ENCODE measurements at places on chromosomes 4 and X. TPM values are rescaled to one million over a fixed set of nuclear protein-coding genes. Genes with fewer than 3 reads are reported as not detected.

DNA sequence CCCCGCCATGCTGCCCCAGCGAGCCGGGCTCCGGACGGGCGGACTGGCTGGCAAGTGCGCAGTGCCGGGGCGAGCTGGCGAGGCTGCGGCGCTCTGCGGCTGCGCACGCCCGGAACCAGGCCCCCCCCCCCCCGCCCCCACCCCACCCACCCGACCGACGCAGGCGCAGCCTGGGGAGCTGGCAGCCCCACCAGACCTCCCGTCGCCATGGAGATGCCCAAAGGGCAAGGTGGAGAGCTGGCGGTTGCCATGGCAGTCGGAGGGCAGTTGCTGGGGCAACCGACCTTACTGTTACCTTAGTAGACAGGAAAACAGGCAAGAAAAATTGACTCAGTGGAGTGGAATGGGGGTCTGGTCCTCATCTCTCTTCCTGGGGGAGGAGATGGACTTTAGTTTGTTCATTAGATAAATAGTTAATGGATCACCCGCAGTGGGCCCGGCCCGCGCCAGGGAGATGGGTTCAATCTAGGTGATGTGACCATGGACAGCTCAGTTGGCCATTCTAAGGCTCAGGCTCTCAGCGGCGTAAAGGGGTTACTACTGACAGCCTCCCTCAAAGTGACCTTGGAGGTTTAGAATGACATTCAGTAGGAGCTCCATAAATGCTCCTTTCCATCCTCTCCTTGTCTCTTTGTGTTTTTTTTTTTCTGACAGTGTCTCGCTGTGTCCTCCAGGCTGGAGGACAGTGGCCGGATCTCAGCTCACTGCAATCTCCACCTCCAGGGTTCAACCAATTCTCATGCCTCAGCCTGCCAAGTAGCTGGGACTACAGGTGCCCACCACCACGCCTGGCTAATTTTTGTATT is at the start of gene PCSK1N:
Gene PCSK1N, minus strand, starts transcription at position 87 of the 806 bp plus-strand sequence. Its CDS starts 78 bp downstream, at position 9.
- DNase-seq, result no peak

DNA sequence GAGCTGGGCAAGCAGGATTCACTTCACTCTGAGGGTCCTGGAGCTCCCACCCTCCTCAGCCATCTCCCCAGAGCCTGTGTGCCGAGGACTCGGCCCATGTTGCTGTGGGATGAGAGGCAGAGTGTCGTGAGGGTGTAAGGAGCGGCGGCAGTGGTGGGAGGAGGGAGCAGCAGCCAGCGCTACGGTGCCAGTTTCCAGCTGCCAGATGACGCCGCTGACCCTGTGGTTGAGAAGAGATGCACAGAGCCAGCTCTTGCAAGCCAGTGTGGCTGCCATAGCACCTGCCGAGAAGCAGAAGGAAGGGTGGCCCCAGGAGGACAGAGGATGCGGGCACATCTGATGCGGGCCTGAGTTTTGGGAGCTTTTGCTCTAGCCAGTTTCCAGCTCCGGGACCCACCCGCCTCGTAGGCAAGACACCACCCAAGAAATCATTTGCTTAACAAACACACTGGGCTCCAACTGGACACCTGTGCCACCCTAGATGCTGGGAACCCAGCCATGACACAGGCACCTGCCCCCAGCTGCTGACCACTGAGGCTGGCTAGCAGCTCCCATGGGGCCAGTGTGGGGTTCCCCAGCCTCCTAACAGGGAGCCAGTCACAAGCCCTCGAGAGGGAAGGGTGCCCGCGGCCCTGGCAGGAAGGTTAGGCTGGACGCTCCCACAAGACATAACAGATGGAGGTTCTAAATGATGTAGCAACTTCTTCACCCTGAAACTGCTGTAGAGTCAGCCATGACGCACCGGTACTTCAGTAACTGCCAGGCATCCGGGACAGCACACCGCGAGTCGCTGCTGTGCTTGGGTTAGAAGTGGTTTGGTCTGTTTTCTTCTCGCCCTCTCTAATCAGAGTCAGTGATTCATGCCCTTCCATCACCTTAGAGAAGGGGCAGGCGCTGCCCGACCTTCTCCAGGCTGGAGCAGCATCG is 8.9 kb downstream of the MSANTD1 start:
- DNase-seq, result peak; percentile 83

GRCh38 chr4:48184882-48185281 is 50.8 kb upstream of the TXK start:
- DNase-seq, result no peak

GRCh38 chrX:112851161-112851779 is 10.6 kb upstream of the AMOT start:
- no peak for DNase-seq

- no peak for DNase-seq
These were observed 65.2 kb downstream of the FBXO8 start for GRCh38 chr4:174218127-174218790.

GRCh38 chr4:25889589-25890503 is 24.2 kb upstream of the SMIM20 start:
- no peak for DNase-seq

DNA sequence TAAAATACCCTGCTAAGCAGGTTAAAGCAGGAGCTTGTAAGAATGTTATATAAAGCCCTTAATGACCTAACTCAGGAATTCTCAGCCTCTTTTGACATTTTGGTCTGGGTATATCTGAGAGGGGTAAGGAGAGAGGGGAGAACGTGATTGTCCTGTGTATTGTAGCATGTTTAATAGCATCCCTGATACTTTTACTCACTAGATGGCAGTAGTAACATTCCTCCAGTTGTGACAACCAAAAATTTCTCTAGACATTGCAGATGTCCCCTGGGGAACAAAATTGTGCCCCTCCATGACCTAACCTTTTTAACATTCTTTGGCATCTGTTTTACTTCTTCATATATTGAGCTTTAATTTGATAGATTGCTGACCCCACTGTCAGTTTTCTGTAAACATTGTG is 17.9 kb downstream of the SMARCA5 start:
- peak; percentile 27 for DNase-seq

DNA sequence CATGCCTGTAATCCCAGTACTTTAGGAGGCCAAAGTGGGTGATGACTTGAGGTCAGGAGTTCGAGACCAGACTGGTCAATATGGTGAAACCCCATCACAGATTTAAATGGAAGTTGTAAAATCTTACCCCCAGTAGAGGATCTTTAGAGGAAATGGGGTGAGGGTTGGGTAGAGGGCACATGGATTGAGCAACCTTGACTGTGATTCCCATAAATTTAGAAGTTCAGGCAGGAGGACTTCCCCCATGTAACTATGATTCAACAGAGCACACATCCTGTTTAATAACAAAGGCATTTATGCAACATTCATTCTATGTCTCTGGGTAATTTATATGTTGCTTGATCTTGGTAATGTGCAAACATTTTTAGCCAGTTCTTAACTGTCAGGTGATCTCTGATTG is 143.1 kb downstream of the RBM47 start:
- DNase-seq, result peak; percentile 88

DNA sequence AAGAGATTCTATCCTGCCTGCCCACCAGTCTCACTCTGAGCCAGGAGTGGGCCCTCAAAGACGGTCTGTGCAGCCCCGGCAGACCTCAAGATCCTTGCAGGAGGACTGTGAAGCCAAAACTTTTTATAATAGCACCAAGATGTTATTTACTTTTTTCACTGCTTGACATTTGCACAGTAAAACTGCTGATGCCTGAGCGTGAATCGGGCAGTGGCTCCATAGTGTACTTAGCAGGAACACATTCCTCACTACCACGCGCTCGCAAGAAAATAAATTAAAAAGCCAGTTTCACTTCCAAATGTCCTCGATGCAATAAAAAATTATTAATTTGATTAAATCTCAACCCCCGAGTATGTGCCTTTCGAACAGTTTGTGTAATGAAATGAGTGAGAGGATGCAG is 22.5 kb downstream of the GPM6B start:
- no peak for DNase-seq

- no peak for DNase-seq
These were observed 20.2 kb upstream of the ACSL4 start for GRCh38 chrX:109753256-109753655.

GRCh38 chr4:118099106-118099505 is 64.8 kb downstream of the NDST3 start:
- no peak for DNase-seq

DNA sequence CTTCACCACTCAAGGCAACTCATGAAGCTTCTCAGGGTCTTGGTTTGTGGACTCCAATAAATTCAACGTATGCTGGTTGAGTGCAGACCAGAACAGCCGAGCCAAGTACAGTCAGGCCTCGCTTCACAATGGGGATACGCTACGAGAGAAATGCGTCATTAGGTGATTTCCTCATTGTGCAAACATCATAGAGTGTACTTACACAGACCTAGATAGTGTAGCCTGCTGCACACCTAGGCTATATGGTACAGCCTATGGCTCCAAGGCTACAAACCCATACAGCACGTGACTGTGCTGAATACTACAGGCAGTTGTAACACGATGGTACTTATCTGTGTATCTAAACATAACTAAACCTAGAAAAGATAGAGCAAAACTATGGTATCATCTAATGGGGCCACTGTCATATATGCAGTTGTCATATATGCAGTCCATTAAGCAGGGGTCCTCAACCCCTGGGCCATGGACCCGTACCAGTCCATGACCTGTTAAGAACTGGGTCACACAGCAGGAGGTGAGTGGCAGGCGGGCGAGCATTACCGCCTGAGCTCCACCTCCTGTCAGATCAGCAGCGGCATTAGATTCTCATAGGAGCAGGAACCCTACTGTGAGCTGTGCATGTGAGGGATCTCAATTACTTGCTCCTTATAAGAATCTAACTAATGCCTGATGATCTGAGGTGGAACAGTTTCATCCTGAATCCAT is 31.5 kb downstream of the RTL5 start:
- peak; percentile 53 for DNase-seq

GRCh38 chr4:125389713-125390112 is 75.0 kb downstream of the FAT4 start:
- DNase-seq, result peak; percentile 95

DNA sequence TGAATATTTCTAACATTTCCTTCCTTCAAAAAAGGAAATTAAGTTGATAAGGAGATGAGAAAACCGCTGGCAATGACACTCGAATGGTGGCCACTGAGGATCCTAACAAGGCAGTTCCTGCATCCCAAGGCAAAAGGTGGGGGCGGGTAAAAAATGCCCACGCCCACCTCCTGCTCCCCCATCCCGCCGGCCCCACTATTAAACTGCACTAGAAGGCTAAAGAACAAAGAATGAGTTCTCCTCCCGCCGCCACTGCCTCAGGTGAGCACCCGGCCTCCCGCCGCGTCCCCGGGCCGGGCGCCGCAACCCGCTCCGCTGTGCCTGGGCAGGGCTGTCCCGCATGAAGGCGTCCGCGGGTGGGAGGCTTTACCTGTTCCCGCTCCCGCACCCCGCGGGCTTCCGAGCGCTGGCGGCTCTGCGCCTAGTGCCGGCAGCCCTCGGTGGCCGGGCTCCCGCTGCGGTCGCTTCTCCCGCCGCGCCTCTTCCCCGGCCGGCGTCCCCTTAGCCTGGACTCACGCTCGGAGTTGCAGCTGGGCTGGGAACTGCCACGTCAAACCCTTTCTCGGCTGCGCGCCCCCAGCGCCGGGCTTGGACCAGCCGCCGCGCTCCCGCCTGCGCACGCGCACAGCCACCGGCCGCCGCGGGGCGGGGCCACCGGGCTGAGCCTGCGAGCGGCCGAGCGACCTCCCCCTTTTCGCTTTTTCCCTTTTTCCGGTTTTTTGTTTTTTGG is at the start of gene SEC24D:
Gene SEC24D, minus strand, starts transcription at position 556 of the 730 bp plus-strand sequence. CDS start 2,430 bp downstream, outside the sequence.
- DNase-seq, result peak; percentile 69

DNA sequence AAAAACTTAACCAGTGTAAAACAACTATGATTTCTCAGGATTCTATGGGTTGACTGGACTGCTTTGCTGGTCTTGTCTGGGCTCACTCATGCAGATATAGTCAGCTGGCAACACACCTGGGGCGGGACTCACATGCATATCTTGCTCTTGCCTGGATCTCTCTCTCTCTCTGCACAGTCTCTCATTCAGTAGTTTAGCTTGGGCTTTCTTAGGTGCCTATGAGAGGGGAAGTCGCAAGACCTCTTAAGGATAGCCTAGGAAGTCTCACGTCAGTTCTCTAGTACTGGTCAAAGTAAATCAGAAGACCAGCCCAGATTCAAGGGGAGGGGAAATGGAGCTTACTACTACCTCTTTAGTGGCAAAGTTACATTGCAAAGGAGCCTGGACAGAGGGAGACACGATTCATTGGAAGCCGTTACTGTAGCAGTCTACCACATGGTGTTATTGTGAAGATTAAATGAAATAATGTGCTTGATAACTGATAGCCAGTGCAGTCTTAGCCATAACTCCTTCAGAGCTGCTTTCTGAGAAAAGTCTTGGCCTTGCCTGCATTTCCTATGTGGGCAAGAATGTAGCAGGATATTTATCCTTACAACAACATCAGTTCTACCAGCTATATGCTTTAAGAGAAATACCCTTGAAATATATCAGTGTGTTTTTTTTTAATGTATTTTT is 2.1 kb downstream of the COPS4 start:
- peak; percentile 8 for DNase-seq

GRCh38 chr4:169410839-169411770 is 140.3 kb upstream of the SH3RF1 start:
- DNase-seq, result peak; percentile 25

RENBP gene
- 10.3 TPM for total RNA-seq

KIT gene
- under 0.01 TPM for total RNA-seq

BEX1 gene
- total RNA-seq, result not detected

NEXMIF gene
- under 0.01 TPM for total RNA-seq

NXF3 gene
- total RNA-seq, result not detected

Measured in bronchial epithelial cell (primary cell).